NCI-H2081 treated with DMSO at 0.1 percent for 48 hours (cell line): ENCODE measurements at places on chromosomes 7 and 10.

DNA sequence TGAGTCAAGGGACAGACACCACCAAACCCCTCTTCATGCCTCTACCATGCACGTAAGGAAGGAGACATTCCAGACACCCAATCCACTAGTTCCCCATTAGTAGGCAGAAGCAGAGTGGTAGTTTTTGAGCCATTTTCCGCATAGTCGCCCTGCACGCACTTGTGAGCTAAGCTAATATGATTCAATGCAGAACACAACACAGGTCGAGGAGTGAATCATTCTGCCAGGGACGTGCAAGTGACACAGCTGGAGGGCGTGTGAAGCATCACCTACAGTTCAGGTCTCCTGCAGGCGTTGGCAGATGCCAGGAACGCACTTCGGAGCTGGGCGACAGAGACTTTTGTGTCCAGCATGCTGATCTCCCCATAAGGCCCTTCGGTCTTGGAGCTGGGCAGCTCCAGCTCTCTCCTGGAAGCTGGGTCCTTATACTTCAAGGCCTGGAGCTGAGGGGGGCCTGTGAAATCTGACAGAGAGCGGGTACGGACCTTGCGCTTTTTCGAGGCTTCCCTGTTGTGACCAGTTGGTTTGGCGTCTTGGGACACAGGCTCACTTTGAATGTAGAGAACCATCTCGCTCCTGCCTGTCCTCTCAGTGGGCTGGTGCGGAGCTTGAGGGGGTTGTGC lies 102.4 kb downstream of the SVIL start:
- no peak for DNase-seq

DNA sequence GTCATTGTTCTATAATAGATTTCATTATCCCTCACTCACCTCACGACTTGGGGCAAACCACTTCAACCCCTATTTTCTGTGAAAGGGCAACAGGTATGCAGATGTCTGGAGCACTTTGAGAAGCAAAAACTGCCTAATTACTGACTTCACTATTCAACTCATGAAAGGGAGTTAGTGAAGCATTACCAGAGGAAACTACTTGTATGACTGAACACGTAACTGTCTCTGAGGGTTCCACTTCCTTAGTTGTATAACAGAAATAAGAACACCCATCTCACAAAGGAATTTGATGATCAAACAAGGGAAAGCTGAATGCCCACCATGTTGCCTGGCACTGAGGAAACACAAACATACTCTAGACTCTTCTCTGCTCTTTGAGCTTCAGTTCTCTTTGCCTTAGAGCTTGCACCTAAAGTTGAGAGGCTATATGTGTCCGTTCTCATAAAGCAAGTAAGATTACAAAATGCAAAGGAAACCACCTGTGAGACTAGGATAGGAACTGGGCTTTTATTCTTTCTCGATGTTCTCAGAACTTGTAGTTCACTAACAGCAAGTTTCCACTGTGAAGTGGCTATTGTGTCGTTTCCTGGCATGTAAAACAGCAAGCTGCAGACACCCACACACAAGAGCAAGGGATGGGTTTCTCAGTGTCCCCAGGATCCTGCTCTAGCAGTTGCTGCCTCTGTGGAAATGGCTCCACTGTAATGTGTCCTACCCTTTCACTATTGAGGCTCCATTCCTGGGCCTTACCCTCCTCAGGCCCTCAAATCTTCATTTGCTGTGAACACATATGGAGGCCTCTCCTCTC lies 2.6 kb downstream of the TMEM243 start:
- no peak for DNase-seq

- DNase-seq = peak; percentile 81
These were observed 22.7 kb downstream of the HOXA1 start for GRCh38 chr7:27073076-27073475.

GRCh38 chr7:47905076-47905920 lies 43.0 kb downstream of the PKD1L1 start:
- DNase-seq = no peak

DNA sequence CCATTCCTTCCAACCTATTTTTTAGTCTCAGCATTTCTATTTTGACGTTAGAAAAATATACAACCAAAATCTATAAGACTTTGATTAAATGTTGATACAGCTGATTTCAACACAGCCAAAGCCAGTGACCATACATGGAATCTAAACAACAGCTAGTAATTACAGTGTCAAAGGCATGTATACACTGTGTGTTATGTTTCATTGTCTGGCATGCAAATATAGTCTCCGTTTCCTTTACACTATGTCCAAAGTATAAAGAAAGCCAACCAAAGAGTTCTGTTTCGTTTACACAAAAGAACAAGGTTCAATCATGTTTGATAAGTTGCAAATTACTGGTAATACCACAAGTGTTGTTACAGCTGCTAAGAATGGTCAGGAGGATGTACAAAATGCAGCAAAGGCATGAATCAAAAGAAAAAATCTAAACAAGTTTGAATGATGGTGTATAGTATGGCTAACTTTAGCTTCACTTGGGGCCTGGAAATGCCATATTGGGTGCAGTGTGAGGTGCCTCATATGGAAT lies 268.3 kb upstream of the FERD3L start:
- DNase-seq = peak; percentile 76

GRCh38 chr10:70673043-70673928 lies 980 bp downstream of the ADAMTS14 start:
- no peak for DNase-seq

GRCh38 chr7:113404245-113404644 lies 285.9 kb upstream of the SMIM30 start:
- no peak for DNase-seq

DNA sequence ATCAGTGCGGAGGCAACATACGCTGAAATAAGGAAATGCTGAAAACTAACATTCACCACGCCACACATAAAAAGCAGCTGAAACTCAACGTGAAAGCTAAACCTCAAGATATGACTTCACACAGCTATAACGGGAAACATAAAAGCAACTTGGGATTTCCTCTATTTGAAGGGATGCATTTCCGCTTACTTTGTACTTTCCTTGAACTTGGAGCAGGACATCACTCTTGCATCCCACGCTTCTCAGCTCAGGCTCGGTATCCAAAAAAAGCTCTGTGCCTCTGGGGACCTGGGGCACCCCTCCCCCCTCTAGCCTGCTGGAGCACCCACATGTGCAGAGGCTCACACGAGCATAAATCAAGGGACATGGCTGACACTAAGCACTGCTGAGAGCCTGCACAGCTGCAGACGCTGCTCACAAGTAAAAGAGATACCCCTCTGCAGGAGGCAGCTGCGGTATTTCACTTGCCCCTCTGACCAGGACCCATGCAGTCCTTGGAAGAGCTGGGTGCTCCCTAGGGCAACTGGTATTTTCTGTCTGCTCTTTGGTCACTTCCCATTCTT lies 34.2 kb downstream of the PARD3 start:
- DNase-seq = no peak

DNA sequence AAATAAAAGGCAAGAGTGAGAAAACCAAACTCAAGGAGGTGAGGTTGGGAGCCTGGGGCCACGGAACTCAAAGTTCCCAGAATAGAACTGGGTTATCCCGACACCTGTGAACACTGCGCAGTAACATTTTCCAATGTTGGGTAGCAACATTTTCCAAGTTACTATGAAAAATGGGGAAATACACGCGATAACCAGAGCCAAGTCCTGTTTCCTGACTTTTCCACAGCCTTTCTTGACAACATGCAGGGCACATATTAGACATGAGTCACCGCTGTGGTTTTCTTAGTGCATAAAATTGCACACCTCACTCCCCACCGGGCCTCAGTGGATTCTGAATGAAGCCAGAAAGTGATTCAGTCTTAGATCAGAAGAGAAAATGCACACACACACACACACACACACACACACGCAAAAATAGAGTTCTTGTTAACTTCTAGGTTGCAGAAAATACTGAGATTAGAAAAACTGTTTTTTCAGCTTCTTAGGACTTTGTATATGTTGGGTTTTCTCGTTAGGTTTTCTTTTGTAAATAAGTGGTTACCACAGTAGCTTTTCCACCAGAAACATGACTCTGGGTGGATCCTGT lies 70.0 kb downstream of the CAMK1D start:
- no peak for DNase-seq

- no peak for DNase-seq
These were observed 54.4 kb downstream of the PROSER2 start for GRCh38 chr10:11877591-11877905.
